AG08395 (cell line): ENCODE measurements at places on chromosomes 7 and 10.

DNA sequence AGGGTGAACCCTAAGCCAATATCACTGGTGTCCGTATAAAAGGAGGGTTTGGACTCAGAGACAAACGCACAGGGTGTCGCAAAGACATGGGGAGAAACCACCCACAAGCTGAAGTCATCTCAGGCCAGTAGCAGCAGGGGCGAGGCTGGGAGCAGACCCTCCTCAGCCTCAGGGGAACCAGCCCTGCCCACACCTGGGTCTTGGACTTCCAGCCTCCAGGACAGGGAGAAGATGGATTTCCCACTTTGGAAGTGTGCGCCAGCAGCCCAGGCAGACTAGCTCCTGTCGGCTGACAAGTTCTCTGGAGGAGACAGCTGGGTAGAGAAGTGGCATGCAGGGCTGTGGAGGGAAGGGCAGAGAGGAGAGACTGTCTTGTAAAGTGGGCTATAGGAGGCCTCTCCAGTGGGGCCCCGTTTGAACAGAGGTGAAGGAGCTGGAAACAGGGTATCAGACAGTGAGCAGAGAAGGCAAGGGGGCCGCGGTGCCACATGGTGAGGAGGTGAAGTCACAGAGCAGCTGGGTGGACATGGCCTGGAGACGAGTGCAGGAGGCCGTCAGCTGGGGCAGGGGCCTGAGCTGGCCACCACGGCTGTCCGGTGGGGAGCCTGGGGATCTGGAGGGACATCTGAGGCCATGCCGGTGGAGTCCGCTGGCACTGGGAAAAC lies 475.6 kb downstream of the PTPRN2 start:
- no peak for DNase-seq

GRCh38 chr7:33669251-33669670 lies 236.1 kb upstream of the BMPER start:
- DNase-seq = no peak

GRCh38 chr7:54881816-54882520 lies 123.0 kb upstream of the SEC61G start:
- no peak for DNase-seq

GRCh38 chr10:97612386-97612785 lies 20.9 kb downstream of the MORN4 start:
- DNase-seq = peak; percentile 82

- DNase-seq = no peak
Measured at GRCh38 chr7:81560708-81561107, 209.1 kb downstream of the HGF start.

DNA sequence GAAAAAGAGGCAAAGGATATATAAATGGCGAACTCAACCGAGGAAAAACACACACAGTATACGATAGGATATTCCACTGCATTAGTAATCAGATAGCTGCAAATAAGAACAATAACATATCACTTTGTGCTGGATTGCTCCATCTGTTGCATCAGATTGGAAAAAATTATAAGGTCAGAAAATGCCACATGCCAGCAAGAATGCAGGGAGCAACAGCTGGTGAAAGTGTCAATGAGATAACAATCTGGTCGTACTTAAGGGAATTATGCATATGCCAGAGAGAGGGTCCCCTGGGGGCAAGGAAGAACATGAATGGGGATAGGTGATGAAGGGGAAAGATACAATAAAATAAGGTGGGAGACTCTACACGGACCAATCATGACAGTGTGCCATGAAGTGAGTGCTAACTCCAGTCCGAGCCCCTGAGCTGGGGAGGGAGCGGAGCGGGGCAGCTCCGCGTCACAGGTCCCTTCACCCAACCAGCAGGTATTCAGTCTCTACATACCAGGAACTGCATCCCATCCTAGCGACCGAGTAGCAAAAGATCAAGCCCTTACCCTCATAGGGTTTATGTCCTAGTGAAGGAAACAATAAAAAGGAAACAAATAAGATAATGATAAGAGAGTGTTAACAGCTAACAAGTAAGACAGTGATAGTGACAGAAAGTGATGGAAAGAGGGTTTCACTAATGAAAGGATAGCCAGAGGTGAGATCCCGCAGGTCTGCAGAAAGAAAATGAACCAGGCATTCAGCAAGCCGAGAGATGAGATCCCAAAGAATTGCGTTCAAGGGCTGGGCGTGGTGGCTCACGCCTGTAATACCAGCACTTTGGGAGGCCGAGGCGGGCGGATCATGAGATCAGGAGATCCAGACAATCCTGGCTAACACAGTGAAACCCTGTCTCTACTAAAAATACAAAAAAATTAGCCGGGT lies 9.4 kb downstream of the MPP7 start:
- no peak for DNase-seq

DNA sequence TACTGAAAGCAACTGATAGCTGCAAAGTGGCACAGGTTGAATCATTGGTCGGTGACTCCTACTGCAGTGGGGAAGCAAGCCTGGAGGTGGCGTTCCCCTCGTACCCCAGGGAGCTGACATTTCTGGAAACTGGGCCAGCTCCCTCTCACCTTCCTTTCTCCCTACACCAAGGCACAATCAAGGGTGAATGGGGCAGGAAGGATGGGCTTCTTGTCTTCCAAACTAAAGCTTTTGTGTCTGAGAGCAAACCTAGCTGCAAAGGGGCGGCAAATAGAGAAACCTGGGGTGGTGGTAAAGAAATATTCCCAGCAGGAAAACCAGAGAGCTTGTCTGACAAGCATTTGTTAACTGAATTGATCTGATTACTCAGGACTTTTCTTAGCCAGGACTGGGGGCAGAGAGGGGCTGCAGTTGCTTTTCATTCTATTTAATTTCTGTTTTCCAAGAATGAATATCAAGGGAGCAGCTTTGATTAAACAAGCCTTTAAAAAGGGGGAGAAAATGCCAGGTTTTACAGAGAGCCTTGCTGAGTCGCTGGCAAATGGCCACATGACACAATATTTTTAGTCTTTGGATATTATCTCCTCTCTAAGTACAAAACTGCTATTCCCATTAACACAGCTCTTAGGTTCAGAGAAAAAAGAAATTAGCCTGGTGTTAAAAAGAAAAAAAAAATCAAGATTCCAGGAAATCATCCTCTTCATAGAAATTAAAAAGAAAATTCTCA lies 27.8 kb downstream of the CDHR3 start:
- no peak for DNase-seq

DNA sequence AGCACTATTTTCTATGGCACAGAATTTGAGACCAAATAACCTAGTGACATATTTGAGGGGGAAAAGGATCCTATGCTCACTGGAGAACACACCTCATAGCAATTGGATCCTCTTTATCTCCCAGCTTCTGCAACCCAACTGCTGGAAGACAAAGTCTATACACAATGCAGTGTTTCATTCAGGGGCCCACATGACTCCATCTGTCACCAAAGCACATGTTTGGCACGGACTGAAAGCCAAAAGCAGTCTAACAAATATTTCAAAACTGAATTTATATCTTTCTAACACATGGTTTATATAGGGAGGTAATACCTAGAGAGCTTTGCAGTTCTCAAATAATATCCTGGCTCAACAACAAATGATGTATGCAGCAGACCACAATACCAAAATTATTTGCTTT lies 39.2 kb downstream of the ADAM12 start:
- DNase-seq = no peak

GRCh38 chr10:79473496-79474095 lies 28.2 kb upstream of the ZCCHC24 start:
- no peak for DNase-seq

DNA sequence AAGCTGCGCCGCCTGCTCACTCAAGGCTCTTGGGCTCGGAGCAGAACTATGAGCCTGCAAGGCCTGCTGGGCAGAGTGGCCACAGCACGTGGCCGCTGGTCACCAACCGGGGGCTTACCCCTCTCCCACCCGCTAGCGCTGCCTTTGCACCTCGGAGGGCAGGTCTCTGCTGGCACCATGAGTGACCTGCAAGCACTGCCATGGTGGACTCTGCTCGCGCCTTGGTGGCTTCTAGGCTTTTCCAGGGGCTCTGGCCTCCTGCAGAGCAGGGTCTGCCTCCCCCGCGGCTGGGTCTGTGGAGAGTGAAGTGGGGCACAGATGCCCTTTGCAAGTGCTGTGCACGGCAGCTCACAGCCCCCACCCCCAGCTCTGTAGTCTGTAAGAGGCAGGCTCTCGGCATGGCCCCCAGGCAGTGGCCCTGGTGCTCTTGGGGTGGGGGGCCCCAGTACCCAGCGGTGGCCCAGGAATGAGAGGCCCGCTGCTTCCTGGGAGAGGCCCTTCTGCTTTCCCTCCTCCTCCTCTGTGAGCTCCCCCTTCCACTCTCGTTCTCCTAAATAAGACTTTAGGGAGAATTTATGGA lies 119.6 kb downstream of the INPP5A start:
- DNase-seq = no peak

- DNase-seq = no peak
Measured at GRCh38 chr7:45080958-45081669, 7.7 kb downstream of the NACAD start.

DNA sequence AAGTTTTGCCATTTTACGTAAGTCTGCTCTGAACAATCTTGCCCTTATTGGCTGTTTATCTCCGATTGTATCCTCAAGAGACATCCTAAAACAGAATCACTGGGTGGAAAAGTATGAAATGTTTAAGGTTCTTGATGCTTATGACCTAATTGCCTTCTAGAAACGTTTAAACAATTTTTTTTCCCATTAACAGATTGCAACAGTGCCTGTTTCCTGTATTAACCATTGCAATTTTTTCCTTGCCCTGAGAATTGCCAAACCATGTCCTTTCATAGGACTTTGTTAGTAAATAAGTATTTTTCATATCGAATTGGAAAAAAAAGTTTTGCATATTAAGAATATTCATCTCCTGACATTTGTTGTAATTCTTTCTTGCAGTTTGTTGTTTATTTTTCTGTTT lies 639.8 kb downstream of the INHBA start:
- no peak for DNase-seq

DNA sequence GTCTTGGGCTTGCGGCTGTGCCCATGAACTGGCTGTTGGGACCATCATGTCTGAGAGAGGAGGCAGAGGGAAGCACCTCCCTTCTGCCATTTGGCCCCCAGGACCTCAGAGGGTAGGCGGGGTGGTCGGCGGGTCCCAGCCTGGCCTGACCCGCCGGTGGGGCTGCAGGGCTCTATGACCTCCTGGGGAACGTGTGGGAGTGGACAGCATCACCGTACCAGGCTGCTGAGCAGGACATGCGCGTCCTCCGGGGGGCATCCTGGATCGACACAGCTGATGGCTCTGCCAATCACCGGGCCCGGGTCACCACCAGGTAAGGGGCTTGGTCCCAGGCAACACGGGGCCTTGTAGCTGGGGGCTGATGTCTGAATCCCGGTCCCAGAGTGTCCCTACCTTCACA lies 14.1 kb downstream of the SUMF2 start:
- no peak for DNase-seq

- DNase-seq = no peak
Measured at GRCh38 chr7:152406491-152406890, 29.3 kb downstream of the KMT2C start.

- no peak for DNase-seq
Measured at GRCh38 chr10:114380060-114380459, 24.2 kb downstream of the AFAP1L2 start.

DNA sequence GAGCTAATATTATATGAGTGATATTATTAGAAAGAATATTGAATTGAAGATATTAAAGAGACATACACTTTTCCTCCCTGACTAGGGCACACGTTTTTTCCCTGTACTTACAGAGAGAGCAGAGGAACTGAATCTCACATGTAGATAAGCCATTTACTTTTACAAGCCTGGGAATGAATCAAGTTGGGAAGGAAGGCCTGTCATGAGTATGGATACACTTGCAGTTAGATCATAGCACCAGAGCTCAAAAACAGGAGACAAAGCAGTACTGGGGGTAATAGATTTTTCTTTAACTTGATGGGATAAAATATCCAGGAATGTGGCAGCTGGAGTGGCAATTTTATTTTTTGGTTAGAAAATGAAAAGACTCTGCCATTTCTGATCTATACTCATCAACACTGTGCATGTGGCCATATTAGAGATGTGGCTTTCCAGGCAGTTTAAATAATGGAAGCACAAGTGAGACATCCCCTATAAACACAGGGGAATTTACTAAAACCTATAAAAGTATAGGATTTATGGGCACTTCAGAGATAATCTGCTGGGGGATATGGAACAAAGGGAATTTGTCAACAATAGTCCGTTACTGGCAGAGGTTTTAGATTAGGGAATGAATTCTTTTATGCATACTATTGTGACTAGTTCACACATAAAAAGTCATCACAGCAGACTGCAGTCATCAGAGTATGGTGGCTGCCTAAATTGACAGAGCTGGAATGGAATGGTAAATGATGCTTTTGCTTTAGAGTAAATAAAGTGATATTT lies 657.7 kb upstream of the MBL2 start:
- DNase-seq = no peak

- DNase-seq = peak; percentile 39
Measured at GRCh38 chr10:48215486-48216203, 58.9 kb downstream of the FRMPD2 start.

DNA sequence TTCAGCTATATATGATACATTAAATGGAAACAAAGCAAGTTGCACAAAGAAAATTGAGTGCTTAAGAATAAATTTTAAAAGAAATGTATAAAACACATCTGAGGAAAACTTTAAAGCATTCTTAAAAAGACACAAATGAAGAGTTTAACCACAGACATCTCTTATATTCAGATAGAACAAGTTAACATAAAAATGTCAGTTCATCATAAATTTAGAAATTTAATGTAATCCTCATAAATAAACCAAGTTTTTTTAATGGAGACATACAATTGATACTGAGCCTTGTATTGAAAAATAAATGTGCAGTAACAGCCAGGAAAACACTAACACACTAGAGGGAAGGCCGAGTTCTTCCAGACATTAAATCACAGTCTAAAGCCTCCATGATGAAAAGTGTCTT lies 243.9 kb upstream of the MKLN1 start:
- no peak for DNase-seq

DNA sequence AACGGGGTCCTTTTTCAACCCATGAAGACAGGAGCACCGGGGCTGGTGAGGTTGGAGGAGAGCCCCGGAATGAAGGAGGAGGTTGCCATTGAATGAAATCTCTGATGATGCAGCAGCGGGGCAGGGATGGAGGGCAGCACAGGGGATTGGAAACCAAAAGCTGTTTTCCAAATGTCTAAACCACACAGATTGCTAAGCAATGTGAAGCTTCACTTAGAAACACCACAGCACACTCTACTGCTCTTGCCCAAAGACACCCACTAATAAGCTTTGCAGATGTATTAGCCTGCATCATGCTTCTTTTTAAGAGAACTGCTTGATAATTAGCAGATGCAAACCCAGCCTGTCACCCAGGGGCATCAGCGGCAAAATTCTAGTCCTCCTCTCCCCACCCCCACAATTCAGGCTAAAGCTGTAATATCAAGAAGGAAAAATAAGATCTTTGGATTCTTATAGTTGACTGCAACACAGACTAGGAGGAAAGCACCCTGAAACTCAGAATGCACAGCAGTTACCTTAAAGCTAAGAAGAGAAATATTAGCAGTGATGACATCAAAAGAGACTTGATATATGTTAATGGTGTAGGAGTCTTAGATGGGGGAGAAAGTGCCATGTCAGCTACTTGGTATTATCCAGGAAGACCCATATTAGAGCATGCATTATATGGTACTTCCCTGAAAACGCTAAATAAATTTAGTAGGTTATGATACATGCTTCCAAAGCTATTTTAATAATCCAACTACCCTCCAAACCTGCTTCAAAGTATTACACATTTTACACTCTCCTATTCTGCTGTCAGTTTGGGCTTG lies 666.7 kb downstream of the KCNMA1 start:
- peak; percentile 6 for DNase-seq
